ENCODE measurements at places on chromosomes 6 and 20.

GRCh38 chr6:15089569-15090144 is 156.2 kb upstream of the JARID2 start:
- DNase-seq: no peak

- DNase-seq: no peak
These were observed 9.0 kb downstream of the PTPN1 start for GRCh38 chr20:50519036-50519762.

GRCh38 chr6:11328613-11329247 is 96.3 kb upstream of the NEDD9 start:
- no peak for DNase-seq

- no peak for DNase-seq
These were observed 96.7 kb downstream of the EDN1 start for GRCh38 chr6:12386816-12387215.

DNA sequence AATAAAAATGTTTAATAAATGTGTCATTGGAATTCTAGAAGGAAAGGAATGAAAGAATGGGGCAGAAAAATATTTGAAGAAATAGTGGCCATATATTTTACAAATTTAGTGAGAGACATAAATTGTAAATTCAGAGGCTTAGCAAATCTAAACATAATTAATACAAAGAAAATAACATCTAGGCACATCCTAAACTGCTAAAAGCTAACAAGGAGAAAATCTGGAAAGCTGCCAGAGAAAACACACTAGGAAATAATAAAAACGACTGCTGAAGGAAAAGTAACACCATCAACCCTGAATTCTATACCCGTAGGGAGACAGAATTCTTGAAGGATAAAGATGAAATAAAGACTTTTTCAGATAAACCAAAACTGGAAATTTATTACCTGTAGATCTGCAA is 23.8 kb downstream of the CYB5R4 start:
- DNase-seq: no peak

DNA sequence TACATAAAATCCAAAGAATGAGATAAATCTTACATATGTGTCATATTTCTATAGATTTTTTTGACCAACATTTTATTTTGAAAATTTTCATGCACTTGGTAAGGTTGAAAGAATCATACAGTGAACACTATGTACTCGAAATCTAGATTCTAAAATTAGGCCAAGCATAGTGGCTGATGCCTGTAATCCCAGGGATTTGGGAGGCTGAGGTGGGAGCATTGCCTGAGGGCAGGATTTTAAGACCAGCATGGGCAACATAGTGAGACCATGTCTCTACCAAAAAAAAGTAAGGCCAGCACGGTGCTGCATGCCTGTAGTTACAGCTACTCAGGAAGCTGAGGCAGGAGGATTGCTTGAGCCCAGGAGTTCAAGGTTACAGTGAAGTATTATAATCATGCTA is 158.6 kb downstream of the LAMA2 start:
- DNase-seq: no peak

DNA sequence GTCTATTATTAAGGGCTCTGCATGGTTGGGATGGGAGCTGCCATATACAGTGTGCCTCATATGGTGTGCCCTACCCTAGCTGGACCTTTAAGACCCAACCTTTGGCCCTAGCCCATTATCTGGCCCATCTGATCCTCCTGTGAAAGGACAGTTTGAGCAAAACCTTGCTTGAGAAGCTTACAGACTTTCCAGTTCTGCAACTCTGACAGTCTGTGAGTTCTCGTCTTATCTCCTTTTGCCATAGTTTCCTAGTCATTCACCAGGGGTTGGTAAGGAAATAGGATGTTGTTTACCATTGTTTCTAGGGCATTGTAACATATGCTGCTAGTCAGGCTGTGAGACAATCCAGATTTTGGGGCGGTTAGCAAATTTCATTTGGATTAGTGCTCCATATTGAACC is 17.2 kb downstream of the CTNNBL1 start:
- DNase-seq: no peak

GRCh38 chr6:97656236-97656635 is 373.2 kb upstream of the MMS22L start:
- no peak for DNase-seq

GRCh38 chr20:16441546-16442164 is 131.6 kb downstream of the KIF16B start:
- no peak for DNase-seq

DNA sequence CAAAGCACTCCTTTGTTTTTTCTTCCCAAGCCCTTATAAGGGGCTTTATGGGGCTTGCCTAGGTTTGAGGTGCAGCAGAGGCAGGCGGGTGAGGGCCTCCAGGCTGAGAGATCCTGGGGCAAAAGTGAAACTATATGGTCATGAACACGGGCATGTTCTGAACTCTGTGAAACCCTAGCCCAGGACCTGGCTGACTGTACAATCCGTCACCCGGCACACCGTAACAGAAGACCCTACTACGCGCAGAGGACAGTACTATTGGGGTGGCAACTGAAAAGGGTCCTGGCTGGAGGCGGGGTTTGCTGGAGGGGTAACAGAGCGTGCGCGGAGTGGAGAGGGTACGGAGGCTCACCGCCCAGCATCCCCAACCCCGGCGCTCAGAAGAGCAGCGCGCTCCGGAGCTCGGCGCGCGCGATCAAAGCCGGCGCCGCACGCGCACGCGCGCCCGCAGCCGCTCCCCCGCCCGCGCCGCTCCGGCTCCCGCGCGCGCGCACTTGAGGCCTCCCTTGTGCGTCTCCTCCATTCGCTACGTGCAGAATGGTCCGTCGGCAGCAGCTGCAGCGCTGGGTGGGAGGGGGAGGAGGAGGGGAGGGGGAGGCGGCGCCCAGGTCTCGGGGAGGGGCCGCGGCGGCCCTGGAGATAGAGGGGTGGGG is 54.2 kb downstream of the MRPL14 start:
- peak; percentile 89 for DNase-seq

DNA sequence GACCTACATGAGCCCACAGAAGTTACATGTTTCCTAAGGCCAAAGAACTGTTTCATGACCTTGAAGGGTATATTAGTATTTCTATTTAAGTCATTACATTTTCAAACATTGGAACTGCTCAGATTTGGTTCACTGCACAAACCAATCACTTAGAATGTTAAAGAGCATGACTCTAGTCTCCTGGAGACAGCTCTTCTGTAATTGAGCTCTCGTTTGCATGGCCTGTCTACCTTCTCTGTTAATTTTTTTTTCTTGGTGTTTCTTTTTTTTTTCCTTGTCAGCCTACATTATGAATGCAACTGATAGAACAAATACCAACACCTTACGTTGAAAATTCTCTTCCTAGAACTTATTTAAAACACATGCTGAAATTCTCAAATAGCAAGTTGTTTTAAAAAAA is 860.2 kb upstream of the MAP3K7 start:
- DNase-seq: no peak

- DNase-seq: peak; percentile 56
These were observed 2.5 kb upstream of the TFAP2B start for GRCh38 chr6:50816115-50816675.

- no peak for DNase-seq
These were observed 63.2 kb upstream of the BEND6 start for GRCh38 chr6:56891754-56892153.

DNA sequence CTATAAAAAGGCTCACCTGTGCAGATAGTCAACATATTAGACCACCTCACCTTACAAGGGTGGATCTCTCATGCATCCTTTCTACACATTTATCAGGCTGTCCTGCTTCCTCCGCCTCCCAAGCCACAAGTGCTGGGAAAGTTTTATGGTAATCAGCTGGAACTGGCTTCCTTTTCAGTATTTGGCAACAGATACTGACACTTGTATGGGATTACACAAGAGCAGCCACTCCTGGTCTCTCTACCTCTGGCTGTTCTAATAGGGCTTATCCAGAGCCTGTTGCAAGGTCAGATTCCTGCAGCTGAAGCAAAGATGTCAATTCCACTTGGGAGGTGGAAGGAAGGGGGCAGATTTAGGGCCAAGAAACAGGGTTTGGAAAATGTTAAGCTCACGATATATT is 503 bp upstream of the GPLD1 start:
- DNase-seq: no peak

DNA sequence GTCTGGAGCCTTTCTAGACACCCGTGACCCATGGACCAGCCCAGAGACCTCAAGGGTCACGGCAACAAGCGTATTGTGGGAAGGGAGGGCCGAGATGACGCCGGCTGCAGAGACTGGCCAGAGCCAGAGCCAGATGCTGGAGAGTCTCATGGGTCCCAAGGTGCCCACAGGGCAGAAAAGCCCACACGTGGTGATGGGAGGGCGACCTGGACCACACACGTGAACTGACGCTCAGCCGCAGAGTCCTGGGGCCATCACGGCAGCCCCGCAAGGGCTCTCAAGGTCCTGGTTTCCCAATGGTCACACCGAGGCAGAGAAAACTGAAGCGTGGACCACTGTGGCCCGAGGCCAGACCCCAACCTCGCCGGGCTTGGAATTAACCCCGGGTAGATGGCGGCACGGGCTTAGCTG is 92.6 kb downstream of the YTHDF1 start:
- peak; percentile 7 for DNase-seq

DNA sequence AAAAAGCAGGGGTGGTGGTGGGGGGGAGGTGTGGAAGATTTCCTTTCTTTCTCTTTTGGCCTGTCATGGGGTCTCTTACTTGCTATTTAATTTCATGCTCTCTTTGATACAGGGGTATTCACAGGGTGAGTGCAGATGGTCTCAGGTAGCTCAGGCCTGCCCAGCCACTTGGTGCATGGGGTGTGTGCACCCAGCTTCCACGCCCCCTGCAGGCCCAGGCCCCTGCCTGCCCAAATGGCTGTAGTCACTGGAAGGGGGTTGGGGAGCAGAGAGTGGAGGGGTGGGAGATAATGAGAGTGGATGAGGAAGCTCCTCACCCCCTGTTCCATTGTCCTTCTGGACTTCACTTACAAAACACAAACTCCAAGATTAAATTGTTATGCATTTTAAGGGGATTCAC is 133.6 kb upstream of the SGK1 start:
- no peak for DNase-seq

- no peak for DNase-seq
These were observed 91.3 kb downstream of the ADGRB3 start for GRCh38 chr6:68726337-68726736.

- DNase-seq: peak; percentile 62
These were observed 93.8 kb upstream of the LY86 start for GRCh38 chr6:6494677-6495076.

DNA sequence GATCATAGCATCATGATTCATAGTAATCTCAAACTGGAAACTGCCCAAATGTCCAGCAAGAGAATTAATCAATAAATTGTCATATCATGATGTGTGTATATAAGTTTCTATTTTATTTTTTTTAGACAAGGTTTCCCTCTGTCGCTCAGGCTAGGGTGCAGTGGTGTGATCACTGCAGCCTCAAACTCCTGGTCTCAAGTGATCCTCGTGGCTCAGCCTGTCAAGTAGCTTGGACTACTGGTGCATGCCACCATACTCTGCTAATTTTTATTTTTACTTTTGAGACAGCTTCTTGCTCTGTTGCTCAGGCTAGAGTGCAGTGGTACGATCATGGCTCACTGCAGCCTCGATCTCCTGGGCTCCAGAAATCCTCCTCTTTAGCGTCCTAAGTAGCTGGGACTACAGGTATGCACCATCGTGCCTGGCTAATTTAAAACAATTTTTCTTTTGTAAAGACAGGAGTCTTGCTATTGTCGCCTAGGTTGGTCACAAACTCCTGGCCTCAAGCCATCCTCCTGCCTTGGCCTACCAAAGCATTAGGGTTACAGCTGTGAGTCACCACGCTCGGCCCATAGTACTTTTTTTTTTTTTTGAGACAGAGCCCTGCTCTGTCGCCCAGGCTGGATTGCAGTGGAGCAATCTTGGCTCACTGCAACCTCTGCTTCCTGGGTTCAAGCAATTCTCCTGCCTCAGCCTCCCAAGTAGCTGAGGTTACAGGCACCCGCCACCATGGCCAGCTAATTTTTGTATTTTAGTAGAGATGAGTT is 8.7 kb upstream of the ATRN start:
- no peak for DNase-seq

- DNase-seq: no peak
These were observed 4.5 kb upstream of the C20orf202 start for GRCh38 chr20:1198751-1199150.

GRCh38 chr6:88641178-88641903 is 322.1 kb downstream of the RNGTT start:
- no peak for DNase-seq

GRCh38 chr6:84411060-84411629 is 183.7 kb upstream of the CEP162 start:
- no peak for DNase-seq

DNA sequence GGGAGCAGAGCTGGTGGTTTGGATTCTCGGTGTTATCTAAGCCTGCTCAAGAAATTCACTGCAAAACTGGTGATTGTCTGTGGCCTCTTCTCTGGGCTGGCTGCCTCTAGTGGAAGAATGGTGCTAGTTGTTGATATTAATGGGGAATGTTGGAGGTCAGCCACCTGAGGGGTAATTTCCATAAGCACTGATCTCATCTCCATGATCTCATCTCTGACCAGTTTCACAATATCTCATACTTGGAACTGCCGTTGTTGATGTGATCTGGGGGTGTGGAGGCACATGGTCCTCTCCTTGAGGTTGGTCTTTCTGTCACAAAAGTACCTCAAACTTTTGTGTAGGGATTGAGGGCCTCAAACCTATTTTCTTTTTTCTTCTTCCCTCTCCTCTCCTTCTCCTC is 102.6 kb downstream of the CD109 start:
- DNase-seq: peak; percentile 47

- no peak for DNase-seq
These were observed 163.3 kb downstream of the DST start for GRCh38 chr6:56479381-56479780.

DNA sequence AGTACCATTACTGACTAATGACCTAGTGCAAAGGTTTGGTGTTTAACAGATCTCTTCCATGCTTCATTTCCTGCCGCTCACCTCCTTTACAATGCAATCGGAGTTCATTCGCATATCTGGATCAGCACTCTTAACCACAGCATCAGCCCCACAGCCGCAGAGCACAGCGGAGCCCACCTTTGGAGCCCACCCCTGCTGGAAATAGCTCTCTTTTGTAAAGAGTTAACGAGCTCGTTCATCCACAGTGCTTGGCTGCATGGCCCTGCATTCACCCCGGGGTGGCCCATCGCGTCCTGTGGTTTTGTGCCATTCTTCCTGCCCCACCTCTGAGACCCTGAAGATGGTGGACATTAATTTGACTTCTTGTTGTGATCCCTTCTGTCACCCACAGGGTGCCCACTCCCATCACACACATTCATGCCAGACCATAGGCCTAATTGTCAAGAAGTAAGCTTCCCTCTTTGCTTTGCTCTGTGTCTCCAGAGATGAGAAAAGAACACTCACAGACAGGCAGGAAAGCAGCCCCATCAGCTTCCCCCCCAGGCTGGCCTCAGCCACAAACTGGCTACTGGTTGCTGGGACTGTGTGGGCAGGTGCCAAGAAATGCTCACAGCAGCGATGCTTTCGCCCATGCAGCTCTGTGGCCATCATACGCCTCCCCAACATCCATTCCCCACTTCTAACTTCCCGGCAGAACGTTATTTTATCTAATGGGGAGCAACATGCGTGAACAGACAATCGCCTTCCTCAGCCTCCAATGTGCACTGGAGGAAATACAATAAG is 167.0 kb downstream of the LRFN2 start:
- DNase-seq: no peak

Measured in left cardiac atrium (tissue), 4 donors.